Stimulated activated CD4-positive, alpha-beta T cell treated with anti-CD3 and anti-CD28 coated beads, Interleukin-12 subunit alpha, Interleukin-12 subunit beta, amount 100 ng/mL, for 4 hours (primary cell): ENCODE measurements at places on chromosomes 3 and 15.

DNA sequence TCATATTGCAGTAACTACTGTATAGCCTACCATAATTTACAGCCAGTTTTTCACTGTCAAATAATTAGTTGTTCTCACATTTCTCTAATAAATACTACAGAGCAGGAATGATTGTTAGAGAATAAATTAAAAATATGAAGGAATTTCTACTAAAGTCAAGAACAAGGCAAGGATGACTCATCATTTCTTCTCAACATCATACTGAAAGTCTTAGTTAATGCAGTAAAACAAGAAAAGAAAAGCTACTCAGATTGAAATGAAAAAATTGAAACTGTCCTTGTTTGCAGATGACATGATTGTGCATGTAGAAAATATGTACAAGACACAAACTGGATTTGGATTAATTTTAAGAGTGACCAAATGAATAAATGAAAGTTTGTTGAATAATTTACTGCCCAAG, 608.2 kb downstream of the NSUN3 start:
- DNase-seq = no peak

DNA sequence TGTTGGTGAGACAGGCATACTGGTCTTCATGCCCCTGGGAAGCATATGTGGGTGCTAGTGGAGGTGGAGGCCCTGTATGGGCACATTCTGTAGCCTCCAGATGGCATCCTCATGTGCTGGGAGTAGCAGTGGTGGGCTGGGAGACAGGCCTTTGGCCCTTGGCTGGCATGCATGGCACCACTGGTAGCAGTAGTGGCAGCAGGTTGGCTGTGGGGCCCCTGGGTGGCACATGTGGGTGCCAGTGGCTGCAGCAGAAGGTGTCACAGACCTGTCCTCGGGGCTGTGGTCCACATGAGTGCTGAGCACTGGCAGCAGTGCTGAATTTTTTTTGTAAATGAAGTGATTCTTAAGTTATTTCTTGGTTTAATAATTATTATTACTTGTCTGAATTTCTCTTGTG, 71.2 kb downstream of the TNFAIP8L3 start:
- no peak for DNase-seq

- DNase-seq = no peak
Measured at GRCh38 chr3:42489116-42489936, 13.1 kb upstream of the VIPR1 start.

DNA sequence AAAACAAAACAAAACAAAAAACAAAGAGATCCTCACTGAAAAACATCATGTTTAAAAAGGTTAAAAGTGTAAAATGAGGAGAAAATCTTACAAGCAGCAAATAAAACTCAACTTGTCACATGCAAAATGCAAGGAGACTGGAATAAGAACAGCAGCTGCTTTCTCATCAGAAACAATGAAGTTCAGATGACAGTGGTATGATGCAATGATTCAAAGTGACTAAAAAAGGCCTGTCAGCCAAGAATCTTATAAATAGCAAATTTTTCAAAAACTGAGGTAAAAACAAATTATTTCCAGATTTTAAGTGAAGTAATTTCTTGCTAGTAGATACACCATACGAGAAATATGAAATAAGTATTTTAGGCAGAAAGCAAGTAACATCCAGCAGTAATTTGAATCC, 68.6 kb upstream of the EPHA3 start:
- no peak for DNase-seq

GRCh38 chr3:50455161-50456018, 48.0 kb downstream of the CACNA2D2 start:
- no peak for DNase-seq

DNA sequence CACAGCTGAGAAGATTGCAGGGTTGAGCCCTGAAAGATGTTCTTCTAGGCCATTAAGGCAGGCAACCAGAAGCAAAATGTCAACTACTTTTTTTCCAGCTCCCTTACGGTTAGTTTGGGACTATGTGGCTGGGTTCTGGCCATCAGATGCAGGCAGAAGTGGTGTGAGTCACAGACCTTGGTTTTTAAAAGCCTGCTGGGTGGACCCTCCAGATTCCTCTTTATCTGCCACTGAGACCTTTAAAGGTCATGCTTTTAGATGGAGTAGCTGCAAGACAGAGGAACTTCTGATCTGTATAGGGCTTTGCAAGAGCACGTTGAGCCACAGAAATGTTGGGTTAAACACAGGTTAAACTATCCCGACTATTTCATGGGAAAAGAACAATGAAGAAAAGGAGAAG, 102.9 kb downstream of the CHST2 start:
- DNase-seq = no peak

DNA sequence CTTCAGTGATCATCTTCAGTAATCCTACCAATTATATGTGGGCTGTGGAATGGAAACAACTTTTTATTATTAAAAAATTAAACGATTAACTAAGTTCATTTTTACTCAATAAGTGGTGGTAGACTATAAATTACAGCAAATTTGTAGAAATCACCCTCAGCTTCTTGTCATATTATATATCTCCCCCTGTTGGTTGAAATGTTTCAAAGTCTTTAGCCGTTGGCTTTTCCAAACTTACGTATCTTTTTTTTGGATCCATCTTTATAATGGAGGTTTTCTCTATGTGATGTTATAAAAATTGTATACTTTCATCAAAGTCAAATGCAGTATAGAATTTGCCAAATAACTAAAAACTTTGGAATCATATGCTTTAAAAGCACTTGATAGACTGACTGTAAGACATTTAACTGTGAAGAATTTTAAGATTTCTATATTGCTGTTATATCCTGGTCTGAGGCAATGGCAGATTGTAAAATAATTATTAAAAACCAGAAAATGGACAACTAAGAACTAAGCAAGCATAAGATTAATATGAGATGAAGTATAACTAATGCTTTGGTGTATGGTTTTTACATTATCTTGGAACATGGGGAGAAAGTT, 44.7 kb downstream of the ATP11B start:
- no peak for DNase-seq

DNA sequence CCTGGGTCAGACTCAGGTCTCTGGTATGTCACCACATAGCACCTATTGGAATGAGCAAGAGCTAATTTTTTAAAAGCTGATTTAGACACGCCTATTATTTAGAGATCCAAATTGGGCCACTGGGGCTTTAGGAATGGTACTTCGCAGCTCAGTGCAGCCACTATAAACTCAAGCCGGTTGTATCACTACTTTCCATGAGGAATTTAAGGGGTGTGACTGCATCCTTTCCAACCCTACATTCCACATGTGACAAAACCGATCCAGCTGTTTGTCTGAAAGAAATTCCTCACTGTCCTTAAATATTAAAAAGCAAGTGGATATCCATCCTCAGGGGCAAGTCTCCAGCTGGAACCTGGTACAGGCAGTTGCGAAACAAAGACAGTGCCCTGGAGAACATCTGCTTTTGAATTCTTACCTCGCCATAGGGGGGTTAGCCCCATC, 12.8 kb downstream of the VGLL3 start:
- DNase-seq = no peak

GRCh38 chr3:191774485-191774884, 313.5 kb downstream of the PYDC2 start:
- DNase-seq = no peak

DNA sequence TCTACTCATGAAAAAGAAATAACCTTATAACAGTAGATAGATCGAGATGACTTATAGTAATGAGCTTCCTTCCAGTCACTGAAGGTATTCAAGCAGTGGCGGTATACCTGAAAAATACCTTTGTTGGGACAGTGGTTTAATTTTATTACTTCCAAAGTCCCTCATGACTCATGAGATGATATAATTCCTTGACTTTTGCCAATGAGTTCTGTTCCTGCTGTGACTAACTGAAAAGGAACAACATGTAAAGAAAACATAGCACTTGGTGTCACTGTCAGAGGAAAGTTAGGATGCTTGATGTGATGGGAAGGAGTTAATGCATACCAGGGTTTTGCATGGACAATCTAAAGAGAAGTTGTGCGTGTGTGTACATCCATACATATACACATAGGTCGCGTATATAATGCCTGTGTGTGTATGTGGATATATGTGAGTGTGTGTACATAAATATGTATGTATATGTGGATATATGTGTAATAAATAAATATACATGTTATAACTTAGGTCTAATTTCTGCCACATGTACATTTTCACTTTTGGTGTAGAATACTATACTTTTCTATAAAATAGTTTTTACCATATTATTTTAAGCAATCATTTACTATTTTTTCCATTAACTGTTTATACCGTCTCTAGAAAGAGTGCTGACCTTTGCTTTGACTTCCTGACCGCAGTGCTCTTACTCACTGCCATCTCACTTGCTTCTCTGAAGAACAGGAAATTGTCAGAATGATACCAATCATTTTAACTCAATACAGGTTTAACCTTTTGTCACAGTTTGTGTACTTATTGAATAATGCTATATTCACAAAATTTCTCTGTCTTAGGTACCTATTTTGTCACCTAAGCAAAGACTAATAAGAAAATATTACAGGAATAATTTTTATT, 12.6 kb upstream of the PAK2 start:
- no peak for DNase-seq

DNA sequence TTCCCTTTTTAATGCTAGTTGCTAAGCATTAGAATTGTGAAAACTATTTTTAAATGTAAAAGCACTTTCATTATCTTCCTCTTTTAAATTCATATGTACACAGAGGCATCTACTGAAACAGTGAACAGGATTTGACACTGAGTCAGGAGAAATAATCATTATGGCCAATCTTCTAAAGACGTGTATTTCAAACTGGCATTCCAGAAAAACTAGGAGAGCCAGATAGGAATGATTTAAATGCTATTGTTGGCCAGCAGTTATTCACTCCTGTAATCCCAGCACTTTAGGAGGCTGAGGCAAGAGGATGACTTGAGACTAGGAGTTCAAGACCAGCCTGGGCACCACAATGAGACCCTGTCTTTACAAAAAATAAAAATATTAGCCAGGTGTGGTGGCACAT, 67.6 kb upstream of the RAP2B start:
- no peak for DNase-seq

- DNase-seq = no peak
Measured at GRCh38 chr3:113968986-113969385, 21.2 kb downstream of the ZDHHC23 start.

DNA sequence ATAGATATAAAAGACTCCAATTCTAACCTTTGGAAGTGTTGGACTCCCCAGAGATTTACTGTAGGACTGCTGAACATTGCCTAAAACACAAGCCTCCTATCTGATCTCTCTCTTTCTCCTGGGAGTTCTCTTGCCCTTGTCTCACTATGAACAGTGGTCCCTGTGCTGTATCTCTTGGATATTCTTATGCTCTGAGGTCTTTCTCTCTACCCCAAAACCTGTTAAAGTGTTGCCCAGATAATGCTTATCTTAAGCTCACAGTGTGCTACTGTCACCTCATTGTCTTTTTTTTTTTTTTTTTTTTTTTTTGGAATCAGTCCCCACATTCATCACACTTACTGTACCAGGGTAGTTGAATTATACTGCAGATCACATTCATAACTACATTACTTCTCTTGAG, 131.0 kb upstream of the CBLB start:
- no peak for DNase-seq

DNA sequence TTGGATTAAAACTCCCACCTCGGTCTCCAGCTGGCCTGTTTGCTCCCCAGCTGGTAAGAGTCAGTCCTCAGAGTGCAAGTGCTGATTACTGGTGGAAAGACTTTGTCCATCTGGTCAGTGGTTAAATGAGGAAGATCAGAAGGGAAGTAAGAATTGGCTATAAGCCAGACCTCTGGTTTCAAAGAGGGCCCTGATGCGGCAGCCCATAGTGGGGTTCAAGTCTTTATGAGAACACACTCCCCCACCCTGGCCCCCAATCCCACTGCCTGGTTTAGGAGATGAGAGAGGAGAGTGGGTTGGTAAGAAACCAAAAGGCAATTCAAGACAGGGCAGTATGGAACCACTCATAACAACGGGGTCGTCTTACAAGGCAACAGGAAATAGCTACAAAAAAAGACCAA, 65.0 kb downstream of the FRMD4B start:
- no peak for DNase-seq

GRCh38 chr3:190701096-190701532, 161.4 kb downstream of the GMNC start:
- no peak for DNase-seq

DNA sequence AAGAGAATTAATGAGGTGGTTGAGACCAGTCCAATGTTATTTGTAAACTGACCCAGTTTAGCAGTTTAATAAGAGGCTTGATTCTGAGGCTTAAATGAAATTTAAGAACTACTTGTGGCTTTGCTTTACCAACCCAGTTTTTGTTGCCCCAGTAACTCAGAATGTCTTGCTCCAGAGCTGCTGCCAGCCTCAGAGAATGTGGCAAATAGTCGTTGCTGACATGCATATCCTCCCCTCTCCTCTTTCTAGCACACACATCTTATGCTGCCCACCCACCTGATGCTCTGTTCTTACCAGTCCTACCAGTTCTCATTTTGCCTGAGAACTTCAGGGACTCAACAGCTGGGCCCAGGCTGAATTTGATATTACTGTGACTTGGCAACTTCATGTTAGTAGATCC, 92.4 kb upstream of the TSC22D2 start:
- no peak for DNase-seq

DNA sequence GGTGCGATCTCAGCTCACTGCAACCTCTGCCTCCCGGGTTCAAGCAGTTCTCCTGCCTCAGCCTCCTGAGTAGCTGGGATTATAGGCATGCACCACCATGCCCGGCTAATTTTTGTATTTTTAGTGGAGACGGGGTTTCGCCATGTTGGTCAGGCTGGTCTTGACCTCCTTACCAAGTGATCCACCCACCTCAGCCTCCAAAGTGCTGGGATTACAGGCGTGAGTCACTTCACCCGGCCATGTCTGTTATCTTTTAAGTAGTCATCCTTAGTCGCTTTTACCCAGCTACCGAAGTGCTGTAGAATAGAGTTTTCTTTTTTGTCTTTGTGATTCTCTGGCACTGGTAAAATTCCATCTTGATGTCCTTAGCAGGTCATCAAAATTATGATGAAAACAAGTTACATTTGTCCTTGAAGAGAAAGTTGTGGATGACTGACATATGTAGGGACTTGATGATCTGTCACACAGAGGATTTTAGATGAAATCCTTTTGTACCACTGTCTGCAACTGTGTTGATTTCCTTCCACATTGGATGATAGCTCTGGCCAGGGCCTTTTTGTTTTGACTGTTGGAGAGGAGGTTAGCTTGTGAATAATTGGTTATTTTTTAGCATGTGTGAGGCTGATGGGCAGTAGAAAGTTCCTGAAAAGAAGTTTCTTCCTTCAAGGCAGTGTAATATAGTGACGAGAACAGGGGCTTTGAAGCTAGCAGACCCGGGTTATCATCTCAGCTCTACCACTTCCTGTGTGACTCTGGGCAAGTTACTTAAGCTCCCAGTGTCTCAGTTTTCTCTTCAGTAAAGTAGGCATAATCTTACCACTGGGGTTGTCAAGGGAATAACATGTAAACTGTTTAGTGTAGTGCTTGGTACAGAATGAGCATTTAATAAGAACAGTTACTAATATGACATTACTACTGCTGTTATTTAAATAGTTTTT, 18.8 kb downstream of the ATG7 start:
- no peak for DNase-seq

- DNase-seq = no peak
Measured at GRCh38 chr3:33061782-33062181, 35.2 kb downstream of the GLB1 start.

GRCh38 chr3:34261001-34261385, 462.6 kb downstream of the PDCD6IP start:
- no peak for DNase-seq

- peak; percentile 20 for DNase-seq
Measured at GRCh38 chr15:81106560-81106959, 27.5 kb upstream of the CFAP161 start.
